Activated CD4-positive, CD25-positive, alpha-beta regulatory T cell treated with anti-CD3 and anti-CD28 coated beads, Interleukin-2, amount 50 U/mL, for 24 hours (primary cell): ENCODE measurements at places on chromosomes 16 and 17.
A peak's percentile ranks its signal among the peaks of the same experiment; 100 is the strongest.

GRCh38 chr17:37365589-37365988, 10.2 kb upstream of the C17orf78 start:
- ATAC-seq = no peak

- ATAC-seq = no peak
Observed at GRCh38 chr16:79451196-79451816, 149.2 kb downstream of the MAF start.

GRCh38 chr16:50613964-50614474, 65.8 kb downstream of the NKD1 start:
- no peak for ATAC-seq

- no peak for ATAC-seq
Observed at GRCh38 chr16:66519482-66520373, 30.2 kb downstream of the TK2 start.

DNA sequence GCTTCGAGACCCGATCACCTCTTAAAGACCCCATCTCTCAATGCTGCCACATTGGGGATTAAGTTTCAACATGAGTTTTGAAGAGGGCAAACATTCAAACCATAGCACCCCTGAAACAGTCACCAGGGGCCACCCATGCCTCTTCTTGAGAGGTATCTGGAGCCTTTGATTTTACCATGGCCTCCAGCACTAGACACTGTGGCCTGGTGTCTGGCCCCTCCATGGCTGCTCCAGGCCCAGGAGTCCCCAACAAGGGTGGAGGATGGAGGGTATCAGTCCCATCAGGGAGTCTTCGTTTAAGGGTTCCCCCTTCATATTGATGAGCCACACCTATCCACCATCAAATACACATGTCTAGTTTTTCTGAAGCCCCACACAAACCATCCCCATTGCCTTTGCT, 66.5 kb upstream of the CDH5 start:
- ATAC-seq = no peak

DNA sequence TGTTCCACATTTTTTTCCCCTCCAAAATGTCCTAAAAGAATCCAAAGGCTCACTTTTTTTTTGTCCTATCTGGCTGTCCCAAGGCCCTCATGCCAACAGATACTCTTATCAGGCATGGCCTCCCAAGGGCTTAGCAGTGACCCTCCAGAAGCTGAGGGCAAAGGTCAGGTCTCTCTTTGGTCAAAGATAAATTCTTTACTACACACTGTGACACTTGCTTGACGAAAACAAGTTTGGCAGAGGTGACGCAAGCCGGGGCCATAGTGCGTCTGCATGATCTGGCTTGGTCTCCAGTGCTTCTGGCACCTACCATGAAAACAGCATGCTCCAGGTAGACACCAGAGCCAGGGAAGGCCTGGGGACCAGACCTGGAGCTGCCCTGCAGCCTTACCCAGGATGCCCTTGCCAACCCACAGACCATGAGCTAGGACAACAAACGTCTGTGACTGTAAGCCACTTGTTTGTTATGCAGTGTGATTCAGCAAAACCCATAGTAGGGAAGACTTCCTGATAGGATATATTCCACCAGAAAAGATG, 48.5 kb upstream of the IRF8 start:
- no peak for ATAC-seq

DNA sequence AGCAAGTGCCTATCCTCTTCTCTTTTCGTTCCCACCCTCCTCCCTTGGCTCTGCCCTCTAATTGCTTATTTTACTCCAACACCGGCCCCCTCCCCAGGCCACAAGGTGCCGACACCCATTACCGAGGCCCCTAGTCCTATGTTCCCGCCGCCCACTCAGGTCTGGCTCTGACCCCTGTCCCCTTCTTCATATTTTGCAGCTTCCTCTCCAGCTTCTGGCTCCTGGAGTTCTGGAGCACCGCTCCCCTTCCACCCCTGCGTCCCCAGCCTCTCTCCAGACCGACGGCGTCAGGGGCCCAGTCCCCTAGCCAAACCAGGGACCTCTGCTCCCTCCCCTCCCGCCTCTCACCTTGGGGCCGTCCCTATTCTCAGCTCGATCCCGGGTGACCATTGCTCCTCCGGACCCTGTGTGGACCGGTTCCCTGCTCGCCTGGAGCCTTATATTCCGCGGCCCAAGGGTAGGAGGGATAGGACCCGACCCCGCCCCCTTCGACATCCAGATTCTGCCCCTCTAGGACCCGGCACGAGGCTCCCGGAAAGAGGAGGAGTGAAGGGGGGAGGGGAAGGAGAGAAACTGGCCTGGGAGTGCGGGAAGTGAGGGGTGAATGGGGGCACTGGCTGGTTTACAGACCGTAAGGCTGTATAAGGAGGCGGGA, at the start of gene HES7:
Gene HES7, minus strand, starts transcription at position 412 of the 655 bp plus-strand sequence. Its CDS starts 22 bp downstream, at position 390.
- ATAC-seq = no peak

- no peak for ATAC-seq
Observed at GRCh38 chr17:72614871-72615626, 477.4 kb downstream of the SLC39A11 start.

GRCh38 chr17:50596191-50597037, 35.9 kb downstream of the CACNA1G start:
- ATAC-seq = no peak

- ATAC-seq = peak; percentile 58
Observed at GRCh38 chr16:11640987-11641817, 27.1 kb upstream of the SNN start.

- ATAC-seq = peak; percentile 66
Observed at GRCh38 chr17:59753522-59754467, 46.3 kb downstream of the VMP1 start.

DNA sequence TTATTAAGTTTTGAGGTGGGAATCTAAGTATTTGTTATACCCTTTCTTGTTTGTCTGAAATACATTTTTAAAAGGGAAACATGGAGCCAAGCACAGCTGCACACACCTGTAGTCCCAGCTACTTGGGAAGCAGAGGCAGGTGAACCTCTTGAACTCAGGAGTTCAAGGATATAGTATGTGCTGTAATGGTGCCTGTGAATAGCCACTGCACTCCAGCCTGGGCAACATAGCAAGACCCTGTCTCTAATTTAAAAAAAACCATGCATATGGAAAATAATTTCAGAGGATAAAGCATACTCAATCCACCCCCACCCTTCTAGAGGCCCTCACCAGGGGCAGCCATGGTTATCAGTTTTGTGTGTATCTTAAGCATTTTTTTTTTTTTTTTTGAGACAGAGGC, 3.4 kb upstream of the DDX19B start:
- no peak for ATAC-seq

- peak; percentile 13 for ATAC-seq
Observed at GRCh38 chr16:28902909-28903308, 22.1 kb downstream of the RABEP2 start.

GRCh38 chr17:58576679-58577367, 62.4 kb upstream of the MTMR4 start:
- ATAC-seq = no peak

DNA sequence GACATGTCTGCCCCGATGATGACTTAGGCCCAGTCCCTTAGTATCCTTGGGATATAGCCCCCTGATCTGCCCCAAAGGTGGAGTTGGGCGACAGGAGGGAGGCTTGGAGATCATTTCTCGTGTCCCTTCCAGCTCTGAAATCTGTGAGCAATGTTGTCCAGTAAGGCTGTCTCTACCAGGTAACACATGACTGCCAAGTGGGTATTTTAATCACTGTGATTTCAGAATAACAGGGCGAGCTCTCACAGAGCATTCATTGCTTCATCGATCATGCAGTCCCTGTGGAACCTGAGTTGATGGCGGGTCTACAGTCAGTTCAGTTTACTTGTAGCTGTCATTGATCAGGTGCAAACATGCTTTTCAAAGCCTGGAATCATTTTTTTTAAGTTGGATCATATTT, 39.2 kb downstream of the KSR1 start:
- no peak for ATAC-seq

DNA sequence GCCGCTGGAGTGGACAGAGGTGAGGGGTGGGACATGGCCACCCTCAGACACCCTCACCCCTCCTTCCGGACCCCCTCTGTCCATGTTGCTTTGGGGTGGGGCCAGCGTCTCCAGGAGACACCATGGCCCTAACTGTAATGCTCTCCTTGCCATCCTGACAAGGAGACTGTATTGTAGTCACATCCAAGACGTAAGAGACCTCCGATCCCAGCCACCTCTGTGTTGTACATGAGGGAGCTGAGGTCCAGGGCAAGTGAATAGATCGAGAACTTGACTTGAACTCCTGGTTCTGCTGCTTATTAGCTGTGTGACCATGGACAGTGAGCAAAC, 30.2 kb downstream of the POLR3E start:
- no peak for ATAC-seq

DNA sequence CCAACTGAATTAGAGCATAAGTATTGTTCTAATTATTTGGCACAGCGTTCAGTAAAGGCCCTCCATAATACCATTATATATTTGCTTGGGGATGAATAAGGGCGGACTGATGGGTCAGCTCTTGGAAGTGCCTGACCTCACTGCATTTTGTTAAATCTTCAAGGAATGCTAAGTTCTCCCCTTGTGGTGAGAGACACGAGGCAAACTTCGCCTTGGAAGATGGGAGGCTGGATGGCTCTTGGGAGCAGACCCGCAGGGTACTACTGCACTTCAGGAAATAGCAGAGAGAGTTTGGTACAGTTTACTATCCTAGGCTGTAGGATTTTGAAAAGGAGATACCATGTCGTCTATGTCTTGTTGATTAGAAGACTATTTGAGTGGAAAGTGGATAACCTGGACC, 87.0 kb upstream of the RPRML start:
- ATAC-seq = no peak

DNA sequence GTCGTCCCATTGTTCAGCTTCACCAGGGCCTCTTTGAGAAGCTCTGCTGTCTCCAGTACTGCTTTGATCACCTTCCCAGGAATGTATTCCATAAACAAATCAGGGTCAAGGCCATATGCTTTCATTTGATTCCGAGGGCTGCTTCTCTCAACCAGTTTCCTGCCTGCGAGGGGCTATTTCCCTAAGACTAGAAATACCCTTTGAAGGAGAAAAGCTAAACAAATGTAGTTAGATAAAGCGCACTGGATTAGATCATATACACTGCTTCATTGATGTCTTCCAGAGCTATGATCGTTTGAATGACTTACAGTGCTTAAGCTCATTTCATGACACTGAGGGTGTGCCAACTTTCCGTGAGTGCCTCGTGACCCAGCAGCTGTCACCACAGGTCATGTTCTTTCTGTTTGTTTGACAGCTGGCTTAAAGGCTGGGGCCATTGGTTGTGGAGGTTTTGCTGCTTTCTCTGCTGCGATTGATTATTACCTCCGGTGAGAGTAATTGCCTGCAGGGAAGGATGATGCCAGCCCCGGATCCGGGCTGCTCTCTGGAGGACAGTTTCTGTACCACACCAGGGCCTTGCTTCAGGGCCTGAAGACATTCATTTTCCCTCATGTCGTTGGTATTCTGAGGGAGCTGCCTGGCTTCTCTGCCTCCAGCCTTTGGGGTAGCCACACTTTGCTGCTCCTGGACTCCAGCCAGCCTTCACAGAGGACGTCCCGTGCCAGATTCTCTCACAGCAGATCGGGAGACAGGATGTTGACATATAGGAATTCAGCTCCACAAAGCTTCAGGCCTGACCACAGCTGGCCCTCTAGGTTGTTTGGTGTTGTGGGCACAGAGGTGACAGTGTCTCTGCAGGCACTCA, 3.9 kb downstream of the TIMM22 start:
- no peak for ATAC-seq

- no peak for ATAC-seq
Observed at GRCh38 chr17:27542841-27543463, 86.7 kb downstream of the KSR1 start.

- no peak for ATAC-seq
Observed at GRCh38 chr17:38325221-38325851, 18.4 kb downstream of the GPR179 start.

- ATAC-seq = no peak
Observed at GRCh38 chr16:2813771-2814221, 3.2 kb upstream of the PRSS21 start.

GRCh38 chr16:68335175-68335574, 24.4 kb downstream of the PRMT7 start:
- no peak for ATAC-seq

- ATAC-seq = no peak
Observed at GRCh38 chr17:74659889-74660288, 36.4 kb upstream of the CD300E start.

DNA sequence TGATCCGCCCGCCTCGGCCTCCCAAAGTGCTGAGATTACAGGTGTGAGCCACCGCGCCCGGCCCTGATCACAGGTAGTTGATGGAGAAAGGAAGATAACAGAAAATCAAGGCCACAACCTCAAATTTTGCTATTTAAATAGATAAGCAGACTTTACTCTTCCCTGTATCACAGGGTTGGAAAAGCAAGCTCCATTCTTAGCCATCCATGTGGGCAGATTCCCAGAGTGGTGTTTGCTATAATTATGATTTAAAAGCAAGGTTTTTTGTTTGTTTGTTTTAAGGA, 44.4 kb downstream of the TUBD1 start:
- ATAC-seq = no peak

DNA sequence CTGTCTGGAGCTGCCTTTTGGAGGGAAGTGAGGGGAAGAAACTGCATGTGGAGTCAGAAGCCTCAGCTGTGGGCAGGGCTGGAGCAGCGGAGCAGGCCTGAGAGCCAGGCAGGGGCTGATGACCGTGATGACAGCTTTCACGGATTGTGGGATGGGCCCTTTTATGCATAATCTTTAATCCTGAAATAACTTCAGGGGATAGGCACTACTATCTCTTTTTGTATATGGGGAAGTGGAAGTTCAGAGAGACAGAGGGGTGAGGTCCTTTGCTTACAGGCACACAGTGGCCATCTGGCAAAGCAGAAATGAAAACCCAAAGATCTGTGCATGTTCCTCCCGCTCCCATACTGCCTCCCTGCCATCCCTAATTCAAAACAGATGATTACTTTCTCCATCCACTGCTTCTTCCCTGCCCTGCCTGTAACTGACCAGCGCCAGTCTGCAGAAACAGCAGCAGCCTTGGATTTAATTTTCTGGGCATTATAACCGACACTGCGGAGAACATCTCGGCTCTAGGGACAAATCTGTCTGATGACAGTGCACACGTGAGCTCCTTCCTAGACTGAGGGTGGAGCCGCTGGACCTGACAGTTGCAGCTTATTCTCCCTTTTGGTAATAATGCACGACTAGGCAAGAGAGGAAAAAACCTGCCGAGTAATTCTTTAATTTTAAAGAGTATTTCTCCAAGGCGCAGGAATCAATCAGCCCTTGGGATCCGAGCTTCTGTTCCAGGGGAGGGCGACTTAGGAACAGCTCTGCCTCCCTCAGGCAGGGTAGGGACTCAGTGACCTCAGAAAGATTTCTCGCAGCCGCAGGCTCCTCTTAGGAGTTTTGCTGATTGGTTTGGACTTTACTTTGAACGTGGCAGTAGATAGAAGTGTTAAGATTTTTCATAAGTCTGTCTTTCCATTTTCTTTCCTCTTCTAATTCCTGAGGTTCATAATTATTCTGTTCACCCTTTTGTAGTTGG, 95.4 kb downstream of the UTP18 start:
- no peak for ATAC-seq

DNA sequence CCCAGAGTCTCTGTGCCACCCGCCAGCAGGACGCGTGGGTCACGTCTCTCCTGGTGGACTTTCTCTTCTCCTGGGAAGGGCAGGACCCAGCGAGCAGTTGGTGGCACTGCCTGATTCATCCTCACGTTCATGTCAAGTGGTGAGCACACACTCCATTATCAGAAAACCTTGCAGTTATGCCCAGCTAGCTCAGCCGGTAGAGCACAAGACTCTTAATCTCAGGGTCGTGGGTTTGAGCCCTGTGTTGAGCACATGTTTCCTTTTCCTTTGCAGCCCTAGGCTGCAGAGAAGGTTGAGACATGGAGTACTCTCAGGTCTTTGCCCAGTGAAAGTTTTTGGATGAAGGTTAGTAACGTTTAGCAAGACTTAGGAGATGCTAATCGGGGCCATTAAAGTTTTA, 8.0 kb downstream of the OR1F1 start:
- ATAC-seq = no peak
